Cerebellum (tissue), 4 donors: ENCODE measurements at places on chromosomes 3 and 15.

DNA sequence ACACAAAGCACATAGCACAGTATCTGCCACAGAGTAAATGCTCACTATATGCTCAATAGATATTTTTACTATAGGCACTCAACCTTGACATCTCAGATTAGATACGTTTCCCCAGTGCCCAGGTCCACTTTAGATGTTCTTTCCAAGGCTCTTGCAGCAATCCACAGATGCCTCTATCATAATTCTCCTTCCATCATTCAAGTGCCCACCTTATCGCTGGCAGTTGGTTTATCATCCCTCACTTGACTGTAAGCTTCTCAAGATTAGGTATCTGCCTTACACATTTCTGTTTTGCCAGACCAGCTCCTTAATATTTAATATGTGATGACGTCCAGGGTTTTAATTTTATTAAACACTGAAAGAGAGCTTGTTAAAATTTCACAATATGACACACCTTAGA is 8.6 kb downstream of the NCEH1 start:
- no peak for DNase-seq

- DNase-seq: no peak
Measured at GRCh38 chr15:91469632-91470567, 369.8 kb downstream of the SV2B start.

DNA sequence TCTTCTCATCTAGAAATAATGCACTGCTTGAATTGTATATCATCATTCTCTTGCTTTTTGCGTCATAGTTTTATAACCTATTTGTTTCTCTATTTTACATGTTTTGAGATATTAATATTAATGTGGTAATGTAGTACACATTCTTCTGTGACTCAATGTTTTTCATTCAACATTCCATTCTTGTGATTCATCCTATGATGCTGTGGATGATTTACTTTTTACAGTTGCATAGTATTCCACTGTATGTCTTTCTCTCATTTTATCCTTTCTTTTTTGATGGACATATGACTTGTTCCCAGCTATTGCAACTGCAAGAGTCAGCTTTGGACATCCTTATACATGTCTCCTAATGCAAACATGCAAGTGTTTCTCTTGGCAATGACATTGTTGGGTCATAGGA is 20.6 kb upstream of the VEPH1 start:
- DNase-seq: no peak

- DNase-seq: no peak
Measured at GRCh38 chr3:157116017-157116416, 43.9 kb downstream of the CCNL1 start.

GRCh38 chr15:77654975-77655374 is 22.3 kb upstream of the LINGO1 start:
- no peak for DNase-seq

DNA sequence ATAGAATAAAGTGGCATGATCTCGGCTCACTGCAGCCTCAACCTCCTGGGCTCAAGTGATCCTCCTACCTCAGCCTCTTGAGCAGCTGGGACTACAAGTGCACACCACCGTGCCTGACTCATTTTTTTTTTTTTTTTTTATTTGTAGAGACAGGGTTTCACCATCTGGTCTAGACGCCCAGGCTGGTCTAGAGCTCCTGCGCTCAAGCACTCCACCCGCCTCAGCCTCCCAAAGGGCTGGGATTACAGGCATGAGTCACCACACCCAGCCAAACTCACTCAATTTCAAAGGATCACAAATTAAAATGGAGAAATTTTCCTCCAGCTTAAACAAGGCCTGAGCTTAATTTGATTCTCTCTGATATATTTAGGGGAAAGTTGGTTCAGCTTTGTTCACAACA is 27.3 kb upstream of the NMB start:
- no peak for DNase-seq
